ENCODE measurements at places on chromosomes 12 and 14.

GRCh38 chr12:132520421-132521199 is 30.7 kb downstream of the FBRSL1 start:
- no peak for DNase-seq

DNA sequence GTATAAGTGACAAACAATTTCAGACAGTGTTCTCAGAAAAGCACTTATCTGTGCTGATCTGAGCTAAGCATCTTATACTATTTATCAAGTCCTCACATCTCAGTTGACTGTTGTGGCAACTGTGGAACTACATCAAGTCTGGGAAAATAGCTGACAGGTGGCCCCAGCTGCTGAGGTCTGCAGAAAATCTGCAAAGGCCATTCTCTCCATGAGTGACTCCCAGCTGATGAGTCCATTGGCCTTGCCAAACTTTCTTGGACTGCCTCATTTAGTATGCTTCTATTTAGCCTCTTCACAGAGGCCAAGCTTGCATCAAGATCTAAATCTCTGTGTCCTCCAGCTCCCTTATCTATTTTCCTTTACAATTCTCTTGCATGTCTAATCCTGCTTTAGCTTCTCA is 174.5 kb upstream of the RBM19 start:
- no peak for DNase-seq

- DNase-seq: no peak
Observed at GRCh38 chr12:47321436-47321835, 241.7 kb upstream of the AMIGO2 start.

- no peak for DNase-seq
Observed at GRCh38 chr14:91814317-91814716, 53.0 kb downstream of the TC2N start.

GRCh38 chr12:12608557-12608957 is 3.1 kb upstream of the CREBL2 start:
- DNase-seq: no peak

GRCh38 chr14:44507183-44507582 is at the start of gene FSCB:
Gene FSCB, minus strand, starts transcription at chr14:44507283. Its CDS starts 296 bp downstream, at chr14:44506987.
- DNase-seq: no peak

DNA sequence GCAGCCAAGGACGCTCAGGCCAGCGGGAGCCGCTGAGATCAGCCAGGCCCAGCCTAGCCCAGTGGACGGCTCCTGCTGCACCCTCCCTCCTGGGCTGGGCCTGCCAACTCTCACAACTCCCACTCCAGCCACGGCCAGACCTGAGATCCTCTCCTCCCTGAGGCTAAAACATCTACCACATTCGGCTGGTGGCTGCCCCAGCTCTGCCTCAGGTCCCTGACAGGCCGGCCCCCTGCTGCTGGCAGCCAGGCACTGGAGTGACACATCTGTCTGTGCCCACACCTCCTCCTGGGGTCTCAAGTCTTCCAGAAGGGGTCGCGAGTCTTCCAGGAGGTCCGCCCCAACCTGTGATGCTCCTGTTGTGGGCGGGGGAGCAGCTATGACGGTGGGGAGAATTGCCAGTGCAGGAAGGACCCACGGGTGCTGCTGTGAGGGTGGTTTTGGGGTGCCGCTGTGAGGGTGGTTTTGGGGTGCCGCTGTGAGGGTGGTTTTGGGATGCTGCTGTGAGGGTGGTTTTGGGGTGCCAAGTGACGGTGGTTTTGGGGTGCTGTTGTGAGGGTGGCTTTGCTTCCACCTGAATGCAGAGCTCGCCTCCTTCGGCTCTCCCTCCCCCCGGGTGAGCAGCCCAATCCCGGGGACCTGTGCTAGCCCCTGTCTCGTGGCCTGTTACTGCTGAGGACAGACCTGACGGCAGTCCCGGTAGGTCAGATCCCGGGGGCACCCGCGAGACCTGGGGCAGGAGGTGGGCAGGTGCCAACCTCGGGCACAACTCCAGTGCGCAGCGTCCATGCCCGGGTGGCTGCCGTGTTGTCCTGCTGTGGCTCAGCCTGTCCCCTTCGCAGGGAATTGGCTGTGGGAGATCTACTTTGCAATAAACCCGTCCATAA is 27.5 kb upstream of the C14orf180 start:
- DNase-seq: no peak

- DNase-seq: no peak
Observed at GRCh38 chr14:44438936-44439335, 68.1 kb downstream of the FSCB start.

DNA sequence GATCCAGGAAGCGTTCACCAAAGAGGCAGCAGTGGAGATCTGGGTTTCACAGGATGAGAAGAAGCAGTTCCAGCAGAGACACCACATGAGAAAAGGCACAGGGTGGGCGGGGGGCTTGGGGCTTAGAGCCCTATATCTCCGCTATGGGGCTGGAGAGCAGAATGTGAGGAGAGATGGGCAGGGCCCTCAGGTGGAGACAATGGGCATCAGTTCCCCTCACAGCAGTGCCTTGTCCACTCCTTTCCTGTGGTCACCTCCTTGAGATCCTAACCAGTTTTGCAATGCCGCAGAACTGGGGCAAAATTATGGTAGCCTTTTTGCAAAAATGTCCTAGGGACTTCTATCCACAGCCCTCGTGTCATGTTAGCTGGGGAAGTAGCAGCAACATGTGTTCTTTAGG is 27.5 kb downstream of the DHRS2 start:
- DNase-seq: no peak

- no peak for DNase-seq
Observed at GRCh38 chr12:45568808-45569207, 160.7 kb upstream of the ARID2 start.

- no peak for DNase-seq
Observed at GRCh38 chr12:42893803-42894202, 304.3 kb upstream of the PRICKLE1 start.

- DNase-seq: no peak
Observed at GRCh38 chr14:104579507-104579906, at the start of gene C14orf180. Gene C14orf180, plus strand, starts transcription at chr14:104579764. Its CDS starts 6,667 bp downstream, at chr14:104586431.

- no peak for DNase-seq
Observed at GRCh38 chr12:31527083-31527482, 63.9 kb downstream of the DENND5B start.

GRCh38 chr12:30974746-30975500 is 48.4 kb downstream of the TSPAN11 start:
- DNase-seq: no peak

GRCh38 chr12:1448336-1448735 is 146.0 kb downstream of the FBXL14 start:
- no peak for DNase-seq

DNA sequence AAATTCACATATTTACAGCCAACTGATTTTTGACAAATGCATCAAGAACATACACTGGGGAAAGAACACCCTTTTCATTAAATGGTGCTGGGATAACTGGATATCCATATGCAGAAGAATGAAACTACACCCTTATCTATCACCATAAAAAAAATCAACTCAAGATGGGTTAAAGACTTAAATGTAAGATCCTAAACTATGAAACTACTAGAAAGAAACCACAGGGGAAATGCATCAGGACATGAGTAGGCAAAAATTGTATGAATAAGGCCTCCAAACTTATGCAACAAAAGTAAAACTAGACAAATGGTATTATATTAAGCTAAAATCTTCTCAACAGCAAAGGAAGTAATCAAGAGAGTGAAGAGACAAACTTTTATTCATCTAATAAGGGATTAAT is 242.6 kb downstream of the CPNE8 start:
- DNase-seq: no peak

- no peak for DNase-seq
Observed at GRCh38 chr14:77667331-77667730, 40.5 kb downstream of the ALKBH1 start.

DNA sequence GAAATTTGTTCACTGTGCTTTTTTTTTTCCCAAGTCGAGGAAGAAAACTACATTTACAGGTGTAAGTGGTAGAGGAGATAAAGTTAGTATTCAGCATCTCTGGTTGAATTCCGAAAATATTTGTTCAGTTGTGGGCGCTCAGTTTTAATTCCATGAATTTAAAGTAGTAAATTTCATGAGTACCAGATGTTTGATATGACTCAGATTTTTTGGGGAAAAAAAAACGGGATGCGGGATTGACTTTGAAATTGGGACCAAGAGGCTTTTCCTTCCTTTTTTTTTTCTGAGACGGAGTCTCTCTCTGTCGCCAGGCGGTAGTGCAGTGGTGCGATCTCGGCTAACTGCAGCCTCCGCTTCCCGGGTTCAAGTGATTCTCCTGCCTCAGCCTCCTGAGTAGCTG is 1.6 kb downstream of the TULP3 start:
- no peak for DNase-seq
